Mesenchymal stem cell (in vitro differentiated cells and primary cell): ENCODE measurements at places on chromosomes 12 and 14.
A peak's percentile ranks its signal among the peaks of the same experiment; 100 is the strongest.

GRCh38 chr12:6914947-6915788 lies 788 bp downstream of the ENO2 start:
- peaks cover 19% of the 10 kb centered on the region for H3K27me3 ChIP-seq
- H3K4me3 ChIP-seq = peak overlapping the region; percentile 64
- no peak overlapping the region for H3K27ac ChIP-seq
- peaks cover 23% of the 10 kb centered on the region for H3K4me1 ChIP-seq

DNA sequence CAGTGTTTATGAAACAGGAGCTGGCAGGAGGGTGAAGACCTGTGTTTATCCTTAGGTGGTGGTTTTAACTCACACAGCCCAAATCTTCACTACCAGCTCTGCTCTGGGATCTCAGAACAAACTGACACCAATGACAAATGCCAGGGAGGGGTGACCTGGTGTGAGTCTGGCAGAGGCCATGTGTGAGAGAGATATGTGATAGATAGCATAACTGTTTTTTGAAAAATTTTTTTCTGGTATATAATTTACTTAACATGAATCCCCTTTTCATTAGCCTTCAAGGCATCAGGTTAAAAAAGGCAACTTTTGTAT lies 51.5 kb downstream of the SLC38A4 start:
- peak overlapping the region; percentile 64 for H3K27ac ChIP-seq
- no peak overlapping the region for H3K4me3 ChIP-seq
- no peaks in the 10 kb centered on the region for H3K27me3 ChIP-seq
- peaks cover 11% of the 10 kb centered on the region for H3K4me1 ChIP-seq
- no peaks in the 10 kb centered on the region for H3K36me3 ChIP-seq

DNA sequence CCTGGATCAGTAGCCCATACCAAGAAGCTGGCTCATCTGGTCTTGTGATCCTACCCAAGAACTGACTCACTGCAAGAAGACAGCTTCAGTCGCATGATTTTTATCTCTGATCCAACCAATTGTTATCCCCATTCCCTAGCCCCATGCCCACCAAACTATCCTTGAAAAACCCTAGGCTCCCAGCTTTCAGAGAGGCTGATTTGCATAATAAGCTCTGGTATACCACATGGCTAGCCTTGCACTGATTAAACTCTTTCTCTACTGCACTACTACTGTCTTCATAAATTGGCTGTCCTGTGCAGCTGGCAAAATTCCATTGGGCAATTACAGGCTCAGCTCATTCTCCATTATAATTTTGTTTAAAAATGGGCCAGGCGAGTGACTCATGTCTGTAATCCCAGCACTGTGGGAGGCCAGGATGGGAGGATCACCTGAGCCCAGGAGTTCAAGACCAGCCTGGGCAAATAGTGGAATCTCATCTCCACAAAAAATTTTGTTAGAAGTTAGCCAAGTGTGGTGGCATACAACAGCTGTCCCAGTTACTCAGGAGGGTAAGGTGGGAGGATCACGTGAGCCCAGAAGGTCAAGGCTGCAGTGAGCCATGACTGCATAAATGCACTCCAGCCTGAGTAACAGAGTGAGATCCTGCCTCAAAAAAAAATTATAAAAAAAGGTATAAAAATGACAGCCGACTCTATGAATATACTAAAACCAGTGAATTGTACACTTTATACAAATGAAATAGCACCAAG lies 76.7 kb upstream of the EIF5 start:
- H3K27me3 ChIP-seq = no peaks in the 10 kb centered on the region
- peak; percentile 47 for DNase-seq
- no peak overlapping the region for H3K4me3 ChIP-seq
- peaks cover 2% of the 10 kb centered on the region for H3K4me1 ChIP-seq

DNA sequence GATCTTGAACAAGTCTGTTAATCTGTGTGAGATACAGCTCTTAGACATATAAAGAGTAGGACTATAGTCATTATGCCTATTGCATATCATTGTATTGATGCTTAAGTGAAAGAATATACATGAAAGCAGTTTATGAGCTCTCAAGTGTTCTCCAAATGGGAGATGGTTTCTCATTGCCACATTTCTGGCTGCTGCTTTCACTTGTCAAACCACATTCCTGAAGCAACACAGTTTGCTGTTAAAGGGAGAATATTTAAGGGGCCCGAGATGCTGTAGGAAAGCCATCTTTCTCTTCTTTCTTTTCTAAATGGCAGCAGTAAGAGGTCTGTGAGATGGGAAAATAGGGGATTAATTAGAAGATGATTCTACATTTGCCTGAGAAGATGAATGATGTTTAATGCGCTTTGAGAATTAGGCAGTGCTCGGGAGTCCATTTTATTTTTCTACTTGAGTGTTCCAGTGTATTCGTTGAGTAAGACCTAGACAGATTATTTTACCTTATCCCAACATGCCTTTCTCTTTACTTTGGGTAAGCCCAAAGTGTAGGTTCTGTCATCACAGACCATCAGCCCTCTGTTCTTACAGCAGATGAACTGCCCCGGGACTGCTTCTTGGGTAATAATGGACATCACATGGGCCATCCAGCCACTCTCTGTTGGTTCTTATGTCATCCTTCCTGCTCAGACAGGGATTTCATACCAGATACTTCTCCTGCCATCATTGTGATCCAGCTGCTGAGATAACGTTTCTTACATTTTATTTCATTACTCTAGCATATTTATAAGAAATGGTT lies 35.6 kb downstream of the ANO4 start:
- no peak overlapping the region for H3K27ac ChIP-seq
- H3K36me3 ChIP-seq = no peaks in the 10 kb centered on the region
- peaks cover 4% of the 10 kb centered on the region for H3K27me3 ChIP-seq
- no peak for DNase-seq
- no peaks in the 10 kb centered on the region for H3K4me1 ChIP-seq

- no peak for DNase-seq
- no peaks in the 10 kb centered on the region for H3K4me1 ChIP-seq
- H3K27ac ChIP-seq = no peak overlapping the region
Measured at GRCh38 chr14:51939755-51940301, 49.5 kb upstream of the RTRAF start.

DNA sequence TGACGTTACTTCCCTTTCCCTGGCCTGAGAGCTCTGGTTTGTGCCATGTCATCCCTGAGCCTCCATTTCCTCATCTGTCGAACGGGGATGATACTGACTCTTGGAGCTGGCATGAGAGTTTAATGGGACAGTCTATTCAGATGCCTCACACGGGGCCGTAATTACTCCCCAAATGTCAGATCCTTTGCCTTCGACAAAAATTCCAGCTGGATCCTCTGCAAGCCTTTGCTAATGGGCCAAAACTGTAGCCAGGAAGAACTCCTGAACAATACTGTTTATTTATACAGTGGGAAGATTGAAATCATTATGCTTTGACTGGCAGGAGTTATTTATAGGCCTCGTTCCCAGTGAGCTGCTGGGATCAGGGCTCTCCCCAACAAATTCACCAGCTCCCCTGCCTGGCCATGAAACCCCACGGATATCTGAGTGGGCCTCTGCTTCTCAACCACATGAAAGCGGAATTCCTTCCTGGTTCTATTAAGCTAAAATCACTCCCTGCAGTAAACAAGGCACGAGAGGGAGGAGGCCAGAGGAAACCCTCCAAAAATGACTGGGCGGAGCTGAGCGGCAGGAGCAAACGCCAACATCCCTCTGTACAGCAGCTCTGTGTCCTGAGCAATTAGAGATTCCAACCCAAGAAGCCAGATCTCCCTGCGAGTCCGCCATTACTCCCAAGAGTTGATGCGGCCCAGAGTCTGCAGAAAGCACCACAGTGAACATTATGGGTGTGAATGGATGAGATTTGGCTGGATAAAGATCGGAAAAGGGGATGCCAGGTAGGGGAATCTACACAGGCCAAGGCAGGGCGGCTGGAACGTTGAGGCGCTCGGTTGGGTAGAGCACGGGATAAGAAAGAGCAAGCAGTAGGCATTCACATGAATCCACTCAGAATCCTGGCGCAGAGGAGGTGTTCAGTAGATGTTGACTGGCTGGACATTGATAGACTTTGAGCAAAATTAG lies 326.1 kb downstream of the BCL11B start:
- no peak overlapping the region for H3K4me3 ChIP-seq
- H3K27ac ChIP-seq = no peak overlapping the region
- H3K36me3 ChIP-seq = no peaks in the 10 kb centered on the region
- H3K27me3 ChIP-seq = no peaks in the 10 kb centered on the region

- no peaks in the 10 kb centered on the region for H3K36me3 ChIP-seq
- no peak overlapping the region for H3K4me3 ChIP-seq
- peak; percentile 95 for DNase-seq
- H3K4me1 ChIP-seq = peaks cover 1% of the 10 kb centered on the region
Measured at GRCh38 chr12:31749024-31749704, 20.3 kb upstream of the AMN1 start.

DNA sequence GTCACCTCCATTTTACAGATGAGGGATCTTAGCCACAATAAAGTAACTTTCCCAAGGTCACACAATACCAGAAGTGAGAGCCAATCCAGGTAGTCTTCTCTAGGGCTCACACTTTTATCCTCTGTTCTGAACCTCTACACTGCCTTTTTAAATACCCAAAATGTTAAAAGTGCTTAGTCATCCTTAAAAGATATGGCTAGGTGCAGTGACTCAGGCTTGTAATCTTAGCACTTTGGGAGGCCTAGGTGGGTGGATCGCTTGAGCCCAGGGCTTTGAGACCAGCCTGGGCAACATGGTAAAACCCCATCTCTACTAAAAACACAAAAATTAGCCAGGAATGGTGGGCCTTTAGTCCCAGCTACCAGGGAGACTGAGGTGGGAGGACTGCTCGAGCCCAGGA lies 104.1 kb upstream of the PPP4R3A start:
- no peaks in the 10 kb centered on the region for H3K36me3 ChIP-seq
- H3K4me3 ChIP-seq = no peak overlapping the region
- H3K27me3 ChIP-seq = no peaks in the 10 kb centered on the region
- H3K4me1 ChIP-seq = no peaks in the 10 kb centered on the region
- DNase-seq = no peak
